Heart left ventricle (tissue), 16 donors: ENCODE measurements at places on chromosomes 11 and 22. TPM values are rescaled to one million over a fixed set of nuclear protein-coding genes. Genes with fewer than 3 reads are reported as not detected.

Gene FOSL1
- polyA plus RNA-seq = 48.1 TPM

Gene MS4A6A
- polyA plus RNA-seq = 11.7 TPM

DNA sequence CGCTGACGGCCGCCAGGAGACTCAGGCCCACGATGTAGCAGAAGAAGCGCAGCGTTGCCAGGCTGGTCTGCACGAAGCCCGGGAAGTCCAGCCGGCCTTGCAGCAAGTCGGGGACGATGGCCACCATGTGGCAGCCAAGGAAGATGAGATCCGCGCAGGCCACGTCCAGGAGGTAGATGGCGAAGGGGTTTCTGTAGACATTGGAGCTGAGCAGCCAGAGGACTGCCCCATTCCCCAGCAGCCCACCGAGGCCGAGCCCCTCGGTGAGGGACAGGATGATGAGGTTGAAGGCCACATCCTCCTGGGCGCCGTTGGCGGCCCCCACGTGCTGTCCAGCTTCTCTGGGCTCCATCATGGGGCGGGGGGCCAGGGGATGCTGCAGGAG, 3.8 kb downstream of the MRGPRE start:
- H3K4me3 ChIP-seq = no peak overlapping the region
- no peak overlapping the region for H3K27ac ChIP-seq
- H3K27me3 ChIP-seq = peaks cover 36% of the 10 kb centered on the region
- DNase-seq = no peak
- no peaks in the 10 kb centered on the region for H3K4me1 ChIP-seq
- H3K36me3 ChIP-seq = no peaks in the 10 kb centered on the region

DNA sequence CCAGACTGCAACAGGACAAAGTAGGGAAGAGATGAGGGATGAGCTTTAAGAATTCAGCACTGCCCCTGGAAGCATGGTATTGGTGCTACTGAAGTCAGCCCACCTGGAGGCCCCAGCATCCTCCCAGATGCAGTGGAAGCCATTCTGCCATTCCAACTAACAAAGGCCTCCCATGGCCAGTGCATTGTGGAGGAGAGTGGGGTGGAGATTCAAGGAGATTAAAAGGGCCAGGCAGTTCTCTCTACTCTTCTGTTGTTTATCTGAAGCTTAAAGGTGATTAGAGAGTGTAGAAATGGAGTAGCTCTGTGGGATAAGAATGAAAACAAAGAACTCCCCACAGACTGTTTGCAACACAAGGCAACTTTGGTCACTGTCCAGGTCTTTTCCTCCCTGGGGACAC, 24.1 kb upstream of the TSKU start:
- H3K4me3 ChIP-seq = no peak overlapping the region
- no peaks in the 10 kb centered on the region for H3K27me3 ChIP-seq
- H3K27ac ChIP-seq = no peak overlapping the region
- no peak for DNase-seq
- no peaks in the 10 kb centered on the region for H3K36me3 ChIP-seq
- peaks cover 8% of the 10 kb centered on the region for H3K4me1 ChIP-seq

Gene SERPING1
- polyA plus RNA-seq = 121 TPM
